ENCODE measurements at places on chromosomes 12 and 14.

DNA sequence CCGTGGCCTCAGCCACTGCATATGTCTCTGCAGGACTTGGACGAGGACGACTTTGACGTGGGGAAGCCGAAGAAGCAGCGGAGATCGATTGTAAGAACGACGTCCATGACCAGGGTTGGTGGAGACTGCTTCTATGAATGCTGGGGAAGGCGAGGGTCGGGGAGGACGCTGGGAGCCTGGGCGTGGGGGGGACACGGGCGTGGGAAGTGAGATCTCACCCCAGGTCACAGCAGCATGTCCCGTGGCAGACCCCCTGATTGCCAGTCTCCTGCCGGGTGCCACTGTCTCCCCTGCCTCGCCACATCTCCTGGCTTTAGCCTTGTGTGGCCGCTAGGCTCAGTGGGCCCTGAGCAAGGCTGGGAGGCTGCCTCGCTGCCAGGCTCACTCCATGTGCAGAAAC lies 29.9 kb upstream of the TEX22 start:
- no peak for DNase-seq

GRCh38 chr12:87807086-87807485 lies 222.1 kb downstream of the C12orf50 start:
- DNase-seq = no peak

GRCh38 chr14:78967111-78967809 lies 797.1 kb downstream of the NRXN3 start:
- DNase-seq = no peak

DNA sequence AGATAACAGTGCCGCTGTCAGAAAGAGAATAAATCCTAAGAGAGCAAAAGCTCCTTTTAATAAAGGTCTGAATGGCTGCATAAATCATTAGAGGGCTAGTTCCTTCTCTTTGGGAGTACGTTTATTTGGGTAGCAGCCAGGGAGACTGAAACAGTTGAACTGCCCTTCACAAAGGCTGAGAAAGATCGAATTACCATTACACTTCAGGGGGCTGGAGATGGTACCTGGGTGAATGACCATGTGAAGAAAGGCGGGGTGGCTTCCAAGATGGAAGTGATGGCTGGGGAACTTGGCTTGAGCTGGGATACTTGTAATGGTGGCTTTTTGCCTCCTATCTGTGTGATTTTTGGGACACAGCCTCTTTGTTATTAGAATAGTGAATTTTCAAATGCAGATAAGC lies 1.7 kb upstream of the FGD4 start:
- no peak for DNase-seq
